Fibroblast of upper back skin (primary cell): ENCODE measurements at places on chromosomes 16 and 17.

GRCh38 chr16:63527404-63527803, 1491.2 kb upstream of the CDH8 start:
- DNase-seq, result no peak

- peak; percentile 87 for DNase-seq
These were observed 198.4 kb upstream of the SOX9 start for GRCh38 chr17:71922439-71922838.

- no peak for DNase-seq
These were observed 1.5 kb upstream of the SYT17 start for GRCh38 chr16:19166500-19166899.

- DNase-seq, result peak; percentile 37
These were observed 5.8 kb upstream of the ZNF23 start for GRCh38 chr16:71467810-71468209.

DNA sequence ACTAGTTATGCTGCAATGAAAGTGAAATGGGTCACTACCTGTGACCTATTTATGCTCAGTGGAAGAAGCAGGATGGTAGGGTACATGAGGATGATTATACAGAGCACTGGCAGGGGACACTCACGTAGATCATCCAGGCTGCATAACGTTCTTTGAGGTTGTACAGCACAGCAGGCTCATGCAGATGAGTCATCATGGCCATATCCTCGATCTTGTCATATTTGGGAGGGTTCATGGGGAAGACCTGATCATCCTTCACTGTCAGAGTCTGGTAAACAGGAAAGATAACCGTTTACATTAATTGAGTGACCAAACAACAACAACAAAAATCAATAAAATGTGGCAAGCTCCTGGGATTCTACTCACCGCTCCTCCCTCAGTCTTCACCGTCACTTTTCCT, 2.1 kb downstream of the MYH2 start:
- peak; percentile 4 for DNase-seq

DNA sequence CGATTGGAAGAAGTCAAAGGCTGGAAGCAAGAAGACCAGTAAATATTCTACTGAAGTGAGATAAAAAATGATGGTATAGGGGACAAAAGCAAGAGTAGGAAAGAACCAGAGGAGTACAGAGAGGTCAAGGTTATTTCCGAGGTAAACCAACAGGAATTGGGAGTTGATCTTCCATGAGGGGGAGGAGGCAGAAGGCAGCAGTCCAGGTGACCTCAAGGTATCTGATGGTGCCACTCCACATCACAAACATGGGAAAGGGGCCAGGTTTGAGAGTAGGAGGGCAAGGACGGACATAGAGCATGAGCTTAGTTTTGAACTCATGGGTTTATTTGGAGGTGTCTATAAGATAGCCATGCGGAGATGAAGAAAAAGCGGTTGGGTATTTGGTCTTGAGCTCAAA, 79.4 kb upstream of the CDYL2 start:
- DNase-seq, result no peak

- DNase-seq, result no peak
These were observed 1.2 kb upstream of the DPH1 start for GRCh38 chr17:2028737-2029136.

DNA sequence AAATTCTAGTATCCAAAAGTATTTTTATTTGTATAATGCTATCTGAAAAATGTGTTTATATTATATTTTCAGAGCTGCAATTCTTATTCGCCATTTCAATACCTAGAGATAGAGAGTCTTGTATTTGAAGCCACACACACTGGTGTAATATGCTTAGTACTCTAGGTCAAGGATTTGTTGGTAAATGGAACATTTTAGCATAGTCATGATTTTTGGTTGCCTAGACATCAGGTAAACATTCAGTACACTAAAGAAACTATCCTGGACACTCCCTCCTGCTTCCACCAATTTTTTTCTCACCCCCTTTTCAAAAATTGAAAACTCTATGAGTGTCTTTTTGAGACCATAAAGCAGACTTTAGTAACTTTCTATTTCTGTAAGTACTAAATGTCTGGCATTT, 20.8 kb downstream of the ABHD15 start:
- no peak for DNase-seq

- peak; percentile 53 for DNase-seq
These were observed 1.2 kb upstream of the FLYWCH1 start for GRCh38 chr16:2910441-2910969.

- no peak for DNase-seq
These were observed 743 bp downstream of the ZNF624 start for GRCh38 chr17:16652847-16653366.
